ENCODE measurements at places on chromosomes 12 and 14. TPM values are rescaled to one million over a fixed set of nuclear protein-coding genes. Genes with fewer than 3 reads are reported as not detected.

SLC2A14 gene
- total RNA-seq: not detected

HOXC9 gene
- total RNA-seq: 5.2 TPM

IAPP gene
- not detected for total RNA-seq

HNRNPC gene
- total RNA-seq: 882 TPM

ERP27 gene
- not detected for total RNA-seq

ABCD2 gene
- total RNA-seq: 0.20 TPM

TOMM20L gene
- total RNA-seq: not detected

ART4 gene
- total RNA-seq: not detected

TPI1 gene
- total RNA-seq: 549 TPM

CSAD gene
- total RNA-seq: 22.7 TPM

LARP4 gene
- total RNA-seq: 73.6 TPM

SCN8A gene
- total RNA-seq: 2.1 TPM

ERBB3 gene
- 3.7 TPM for total RNA-seq

OR11H12 gene
- not detected for total RNA-seq

OLR1 gene
- 0.25 TPM for total RNA-seq

PYM1 gene
- 50.5 TPM for total RNA-seq

GPRC5D gene
- total RNA-seq: not detected

CD9 gene
- total RNA-seq: 31.1 TPM

OR4E2 gene
- not detected for total RNA-seq

C1R gene
- total RNA-seq: 16.7 TPM

ASCL4 gene
- total RNA-seq: not detected

TAMALIN gene
- total RNA-seq: 0.39 TPM

C14orf132 gene
- total RNA-seq: not detected

GLIPR1L1 gene
- total RNA-seq: not detected

CLEC7A gene
- not detected for total RNA-seq

FGF6 gene
- total RNA-seq: not detected

MANSC4 gene
- not detected for total RNA-seq

NOC4L gene
- 32.0 TPM for total RNA-seq

POMT2 gene
- total RNA-seq: 33.0 TPM

PPP2R5C gene
- 118 TPM for total RNA-seq

TAS2R10 gene
- total RNA-seq: 2.1 TPM

SLC22A17 gene
- not detected for total RNA-seq

ADGRD1 gene
- total RNA-seq: 0.68 TPM

SUSD6 gene
- total RNA-seq: 27.7 TPM

EID3 gene
- 1.6 TPM for total RNA-seq

PLEKHG7 gene
- total RNA-seq: not detected

FERMT2 gene
- 62.7 TPM for total RNA-seq

DCP1B gene
- total RNA-seq: 6.0 TPM

ACOT4 gene
- total RNA-seq: not detected

MON2 gene
- total RNA-seq: 57.4 TPM

C1QL4 gene
- 0.20 TPM for total RNA-seq
